Activated T-cell treated with anti-CD3 and anti-CD28 coated beads, Interleukin-2, amount 50 U/mL, for 72 hours (primary cell): ENCODE measurements at places on chromosomes 2 and 18. TPM values are rescaled to one million over a fixed set of nuclear protein-coding genes. Genes with fewer than 3 reads are reported as not detected.
A peak's percentile ranks its signal among the peaks of the same experiment; 100 is the strongest.

DNA sequence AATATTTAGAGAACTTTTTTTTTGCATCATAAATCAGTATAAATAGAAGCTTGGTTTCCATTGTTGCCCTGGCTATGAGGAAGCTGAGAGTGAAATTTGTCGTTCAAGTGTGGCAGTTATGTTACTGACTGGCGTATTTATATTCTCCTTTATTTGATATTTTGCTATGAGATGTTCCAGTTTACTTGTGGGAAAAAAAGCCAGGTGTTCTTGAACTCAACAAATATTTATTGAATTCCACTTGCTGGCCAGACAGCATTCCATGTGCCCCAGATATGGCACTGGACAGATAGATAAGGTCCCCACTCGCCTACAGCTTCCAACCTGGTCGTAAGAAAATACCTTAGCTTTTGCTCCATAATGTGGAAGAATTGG, 44.7 kb downstream of the NEDD4L start:
- no peak for DNase-seq

DNA sequence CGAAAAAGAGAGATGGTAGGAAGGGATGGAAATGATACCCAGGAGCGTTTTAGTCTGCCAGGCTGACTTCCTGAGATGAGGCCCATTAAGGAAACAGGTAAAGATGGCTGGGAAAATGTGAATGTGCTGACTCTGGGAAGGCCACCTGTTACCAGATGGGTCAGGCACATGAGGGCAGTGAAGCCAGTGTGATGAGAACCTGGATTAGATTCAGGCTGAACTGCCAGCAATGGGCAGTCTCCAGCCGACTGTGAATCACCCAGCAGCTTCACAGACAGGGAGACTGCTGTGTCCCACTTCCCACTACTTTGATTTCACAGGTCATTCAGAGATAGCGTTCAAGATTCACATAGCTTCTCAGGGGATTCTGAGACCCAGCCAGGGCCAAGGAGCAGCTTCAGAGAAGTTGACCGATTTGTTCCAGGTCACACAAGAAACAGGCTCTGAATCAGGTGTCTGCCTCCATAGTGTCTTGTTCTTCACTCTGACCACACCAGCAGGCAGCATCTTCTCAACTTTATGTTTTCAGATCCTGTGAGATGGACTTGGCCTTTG, 26.4 kb downstream of the CAPN13 start:
- DNase-seq = no peak

- DNase-seq = no peak
Observed at GRCh38 chr2:234491897-234492296, 5.0 kb downstream of the ARL4C start.

GRCh38 chr2:181836583-181836982, 54.9 kb upstream of the ITPRID2 start:
- no peak for DNase-seq

DNA sequence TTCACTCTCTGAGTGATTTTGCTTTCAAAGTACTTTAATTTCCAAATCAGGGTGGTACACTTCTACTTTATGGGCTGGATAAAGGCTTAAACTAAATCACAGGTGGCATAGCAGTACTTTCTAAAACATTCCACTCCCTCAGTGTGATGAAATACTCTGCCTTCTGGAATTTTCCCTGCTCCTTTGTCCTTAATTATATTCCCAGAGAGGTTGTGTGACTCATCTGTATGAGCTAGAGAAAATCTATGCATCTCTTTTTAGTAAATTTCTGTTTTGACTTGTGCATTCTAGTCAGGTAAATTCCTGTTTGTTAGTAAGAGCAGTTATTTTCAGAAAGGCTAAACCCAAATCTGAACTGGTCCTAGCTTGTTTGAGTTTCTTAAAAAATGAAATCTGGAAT, 29.0 kb upstream of the PLA2R1 start:
- DNase-seq = no peak

GRCh38 chr2:38423763-38424162, 46.7 kb upstream of the ATL2 start:
- no peak for DNase-seq

- no peak for DNase-seq
Observed at GRCh38 chr18:28794459-28795245, 617.7 kb upstream of the CDH2 start.

DNA sequence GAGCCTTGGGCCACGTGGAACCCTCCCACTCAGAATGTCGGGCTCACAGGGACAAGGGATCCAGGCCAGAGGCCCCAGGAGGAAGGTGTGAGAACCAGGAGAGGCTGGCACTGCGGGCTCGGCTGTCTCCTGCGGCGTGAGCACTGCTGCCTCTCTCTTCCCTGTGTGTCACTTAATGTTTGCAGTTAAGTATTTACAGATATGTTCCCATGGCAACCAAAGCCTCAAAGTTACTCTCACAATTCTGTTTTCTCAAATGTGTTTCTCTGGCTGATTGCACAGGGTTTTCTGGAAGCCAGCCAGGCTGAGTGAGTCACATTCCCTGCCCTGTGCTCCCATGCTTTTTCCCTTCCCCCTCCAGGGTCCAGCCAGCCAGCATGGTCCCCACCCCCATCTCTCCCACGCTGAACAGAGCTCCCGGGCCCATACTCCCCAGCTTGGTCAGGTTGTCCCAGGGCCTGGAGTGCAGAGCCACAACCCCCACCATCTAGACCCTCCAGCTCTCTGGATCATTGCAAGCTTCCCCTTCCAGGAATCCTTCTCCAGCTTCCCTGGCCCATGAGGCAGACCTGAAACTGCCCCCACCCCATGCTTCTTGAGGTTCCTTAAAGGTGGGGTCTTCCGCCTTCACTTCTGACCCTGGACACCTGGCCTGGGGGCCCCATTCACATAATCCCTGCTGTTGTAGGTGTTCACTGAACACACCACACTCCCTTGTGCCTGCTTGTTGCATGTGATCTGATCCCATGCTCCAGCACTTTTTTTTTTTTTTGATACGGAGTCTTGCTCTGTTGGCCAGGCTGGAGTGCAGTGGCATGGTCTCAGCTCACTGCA, 265.9 kb downstream of the CELF4 start:
- no peak for DNase-seq

DNA sequence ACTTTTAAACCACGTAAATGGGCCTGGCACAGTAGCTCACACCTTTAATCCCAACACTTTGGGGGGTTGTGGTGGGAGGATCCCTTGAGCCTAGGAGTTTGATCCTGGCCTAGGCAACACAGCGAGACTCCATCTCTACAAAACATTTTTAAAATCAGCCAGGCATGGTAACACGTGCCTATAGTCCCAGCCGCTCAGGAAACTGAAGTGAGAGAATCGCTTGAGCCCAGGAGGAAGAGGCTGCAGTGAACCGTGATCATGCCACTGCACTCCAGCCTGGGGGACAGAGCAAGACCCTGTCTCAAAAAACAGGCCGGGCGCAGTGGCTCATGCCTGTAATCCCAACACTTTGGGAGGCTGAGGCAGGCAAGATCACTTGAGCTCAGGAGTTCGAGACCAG, 12.2 kb downstream of the ROCK1 start:
- no peak for DNase-seq

DNA sequence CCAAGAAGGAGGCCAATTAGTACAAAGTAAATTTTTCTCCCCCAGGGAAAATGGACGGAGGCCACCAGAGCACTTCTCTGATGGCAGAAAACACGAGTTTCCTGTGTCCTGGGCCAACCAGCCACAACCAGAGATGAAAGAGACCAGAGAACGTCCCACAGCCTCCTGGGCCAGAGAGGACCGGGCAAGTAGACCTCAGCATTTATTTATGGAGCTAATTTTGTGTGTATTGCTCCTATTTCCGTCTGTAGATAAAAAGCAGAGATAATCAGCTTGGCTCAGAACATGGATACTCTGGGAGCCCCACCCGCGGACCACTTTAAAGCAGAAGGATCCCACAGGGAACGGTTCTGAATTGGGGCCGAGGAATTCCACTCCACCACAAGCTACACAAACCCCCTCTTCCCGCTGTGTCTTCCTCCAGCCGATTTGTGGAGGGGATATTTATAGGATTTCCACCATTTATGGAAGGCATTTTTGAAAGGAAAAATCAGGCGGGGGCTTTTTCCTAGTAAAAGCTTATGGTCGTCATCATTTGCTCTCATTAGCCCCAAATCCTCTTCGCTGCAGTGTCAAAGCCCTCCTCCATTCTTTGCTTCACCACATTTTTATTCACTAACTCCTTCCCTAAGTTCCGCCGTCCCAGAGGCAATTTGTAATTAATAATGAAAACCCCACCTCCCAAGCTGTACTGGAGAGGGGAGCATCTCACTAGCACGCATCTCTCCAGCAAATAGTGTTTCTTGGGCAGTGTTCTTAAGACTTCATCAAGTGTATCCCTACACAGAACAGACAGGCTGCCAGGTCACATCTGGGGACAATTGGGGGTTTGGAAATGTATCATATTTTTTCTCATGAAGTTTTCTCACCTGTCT, 43.7 kb upstream of the TWIST2 start:
- no peak for DNase-seq

- DNase-seq = peak; percentile 18
Observed at GRCh38 chr18:61922435-61922834, 29.6 kb upstream of the RNF152 start.

DNA sequence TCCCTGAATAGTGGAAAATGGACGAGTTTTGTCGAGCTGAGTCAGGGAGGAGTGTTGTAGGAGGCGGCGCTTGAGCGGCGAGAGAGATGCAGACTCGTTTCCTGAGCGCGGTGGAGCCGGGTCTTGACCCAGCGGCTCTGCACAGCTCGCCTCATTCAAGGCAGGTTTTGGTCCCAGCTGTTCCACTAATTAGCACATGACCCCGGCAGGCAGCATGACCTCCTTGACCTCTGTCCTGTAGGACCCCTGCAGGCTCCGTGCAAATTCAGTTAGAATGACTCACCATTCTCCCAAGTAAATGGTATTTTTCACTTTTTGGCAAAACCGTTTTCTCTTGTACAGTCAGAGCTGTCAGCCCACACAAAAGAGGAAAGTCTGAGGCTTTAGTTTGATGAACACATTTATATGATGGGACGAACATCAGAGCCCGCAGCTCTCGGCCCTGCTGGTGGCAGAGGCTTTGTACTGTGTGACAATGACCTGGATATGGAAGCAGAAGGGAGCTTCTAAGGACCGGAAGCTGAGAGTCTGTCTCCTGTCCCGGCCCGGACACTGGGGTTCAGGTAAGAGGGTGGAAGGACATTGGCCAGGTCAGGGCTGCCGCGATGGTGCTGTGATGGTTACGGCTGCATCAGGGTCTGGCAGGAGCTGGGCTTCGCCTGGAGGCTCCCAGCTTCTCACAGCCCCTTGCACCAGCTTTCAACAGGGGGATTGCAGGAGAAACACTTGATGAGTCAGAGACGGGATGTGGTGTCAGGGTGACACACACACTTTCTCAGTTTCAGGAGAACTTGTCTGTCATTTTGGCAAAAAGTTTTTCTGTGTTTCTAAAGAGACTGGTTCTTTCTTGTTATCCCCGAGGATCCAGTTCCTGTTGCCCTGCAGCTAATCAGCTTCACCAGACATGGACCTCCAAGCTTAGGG, 29.9 kb upstream of the ALKAL2 start:
- peak; percentile 50 for DNase-seq

DNA sequence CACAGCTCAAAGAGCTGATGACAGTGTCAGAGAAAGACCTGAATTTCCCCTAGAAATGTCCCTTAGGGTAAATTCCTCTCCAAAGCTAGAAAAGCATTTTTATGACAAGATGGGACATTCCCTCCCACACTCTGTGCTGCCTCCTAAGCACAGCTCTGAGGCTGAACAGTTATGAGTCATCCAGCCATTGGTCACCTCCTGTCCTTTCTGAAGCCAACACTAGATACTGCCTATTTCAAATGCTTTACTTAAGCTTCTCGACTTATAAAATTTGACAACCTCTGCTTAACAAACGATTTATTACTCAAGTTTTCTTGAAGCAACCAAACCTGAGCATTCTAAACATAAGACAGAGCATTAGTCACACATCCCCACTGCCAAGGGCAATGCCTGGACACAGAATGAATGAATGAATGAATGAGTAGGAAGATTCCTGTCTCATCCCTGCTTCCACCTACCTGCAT, 35.4 kb downstream of the B4GALT6 start:
- DNase-seq = no peak

GRCh38 chr18:22471546-22472131, 53.9 kb upstream of the CTAGE1 start:
- no peak for DNase-seq

- no peak for DNase-seq
Observed at GRCh38 chr18:3514312-3515216, 64.6 kb downstream of the TGIF1 start.

Gene REG3A
- total RNA-seq = not detected

Gene SIX3
- total RNA-seq = not detected

Gene LINC00305
- total RNA-seq = not detected

Gene UGT1A6
- not detected for total RNA-seq

Gene AOX1
- total RNA-seq = 0.84 TPM

Gene CHRND
- total RNA-seq = not detected
